Left colon (tissue), 2 donors: ENCODE measurements at places on chromosomes 12 and 14. TPM values are rescaled to one million over a fixed set of nuclear protein-coding genes. Genes with fewer than 3 reads are reported as not detected.

DNA sequence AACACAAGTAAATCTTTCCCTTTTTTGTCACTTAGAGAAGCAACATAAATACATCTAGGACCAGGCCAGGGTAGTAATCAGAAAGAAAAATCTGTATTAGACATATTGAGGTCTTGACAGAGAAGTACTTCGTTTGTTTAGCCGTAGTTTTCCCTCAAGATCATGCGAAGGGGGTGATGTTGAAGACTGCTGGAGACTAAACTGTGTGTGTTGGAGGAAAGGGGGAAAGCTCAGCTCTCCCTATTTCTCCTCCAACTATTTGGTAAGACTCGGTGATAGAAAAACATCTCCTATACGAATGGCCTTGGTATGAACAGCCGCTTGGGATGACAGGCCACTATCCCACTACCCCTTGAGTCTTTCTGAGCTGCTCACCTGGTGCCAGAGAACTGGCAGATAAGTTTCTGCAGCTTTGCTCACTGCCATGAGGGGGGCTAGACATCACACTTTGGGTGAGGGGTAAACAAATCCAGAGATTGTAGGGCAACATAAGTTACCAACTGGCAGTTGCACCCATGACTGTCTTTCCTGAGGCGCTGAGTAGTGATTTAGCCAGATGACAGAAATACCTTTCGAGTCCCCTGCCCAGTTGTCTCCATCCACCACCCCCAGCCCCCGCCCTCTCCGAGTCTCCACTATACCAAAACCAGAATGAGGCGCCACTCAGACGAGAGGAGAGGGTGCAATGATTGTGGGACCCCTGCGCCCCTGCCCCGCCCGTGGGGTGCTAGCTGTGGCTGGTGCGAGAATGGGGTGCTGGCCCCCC, 685 bp downstream of the VAMP1 start:
- no peak for DNase-seq

DNA sequence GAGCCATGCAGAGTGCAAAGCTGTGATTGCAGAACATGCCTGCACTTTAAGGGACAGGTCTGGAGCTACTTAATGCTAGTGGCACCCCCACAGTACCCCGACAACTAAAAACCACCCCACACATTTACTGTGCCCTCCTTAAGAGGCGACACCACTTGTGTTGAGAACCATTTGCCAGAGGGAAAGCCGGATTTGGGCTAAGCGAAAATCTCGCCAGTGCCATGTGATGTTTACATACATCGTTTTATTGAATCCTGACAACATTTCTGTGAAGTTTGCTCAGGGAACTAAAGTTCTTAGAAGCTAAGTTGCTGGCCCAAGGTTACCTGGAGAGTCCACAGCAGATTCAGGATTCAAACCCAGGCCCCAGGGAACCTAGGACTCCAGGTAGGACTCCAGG, 119.0 kb upstream of the FKBP4 start:
- no peak for DNase-seq

DNA sequence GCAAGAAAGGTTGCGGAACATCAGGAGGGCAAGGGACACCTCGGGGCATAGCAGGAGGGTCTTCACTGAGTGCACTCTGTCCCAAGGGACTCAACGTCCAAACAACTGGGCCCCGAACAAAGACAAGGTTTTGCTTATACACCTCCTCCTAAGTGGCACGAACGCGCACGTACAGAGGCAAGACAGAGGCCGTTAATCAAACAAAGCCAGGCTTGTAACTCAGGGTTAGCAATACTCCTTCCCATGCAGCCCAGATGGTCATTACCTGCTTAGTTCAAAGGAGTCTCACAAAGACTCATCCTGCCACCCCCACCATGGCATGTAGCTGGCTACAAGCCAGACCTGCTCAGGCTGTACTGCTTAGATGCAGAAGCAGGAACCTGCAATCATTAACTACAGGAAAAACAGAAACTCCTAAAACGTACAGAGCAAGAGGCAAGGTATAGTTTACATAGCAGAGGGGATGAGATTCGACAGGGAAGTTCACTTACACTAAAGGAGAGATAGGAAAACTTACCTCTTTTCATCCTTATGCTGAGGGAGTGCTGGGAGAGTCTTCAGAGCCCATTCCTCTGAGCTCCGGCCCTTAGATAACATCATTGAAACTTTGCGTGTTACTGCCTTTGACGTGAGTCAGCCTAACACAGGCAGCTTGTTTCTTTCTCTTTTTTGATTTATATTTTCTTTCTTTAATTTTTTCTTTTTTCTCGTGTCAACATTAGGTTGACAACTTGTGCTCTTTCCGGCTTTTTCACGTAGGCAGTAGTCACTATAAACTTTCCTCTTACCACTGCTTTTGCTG, 1319.1 kb downstream of the TMEM121 start:
- DNase-seq: peak; percentile 92

- no peak for DNase-seq
Measured at GRCh38 chr12:2051700-2052621, 826 bp upstream of the CACNA1C start.

DNA sequence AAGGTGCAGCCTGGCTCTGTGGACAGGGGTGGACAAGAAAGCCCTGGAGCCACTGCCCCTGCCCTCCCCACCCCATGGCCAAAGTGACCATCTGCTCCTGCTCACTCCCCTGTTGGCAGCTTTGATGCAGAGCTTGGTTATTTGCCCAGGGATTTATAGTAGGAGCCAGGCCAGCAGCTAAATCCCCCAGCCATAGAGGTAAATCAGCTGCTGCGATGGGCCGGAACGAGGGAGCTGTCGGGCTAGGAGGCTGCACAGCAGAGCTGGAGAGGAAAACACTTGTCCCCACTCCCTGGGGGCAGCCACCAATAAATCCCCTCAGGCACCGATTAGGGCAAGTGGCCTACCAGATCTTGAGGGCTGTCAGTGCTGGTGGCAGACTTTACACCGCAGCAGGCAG, 26.0 kb downstream of the SMUG1 start:
- DNase-seq: no peak

DNA sequence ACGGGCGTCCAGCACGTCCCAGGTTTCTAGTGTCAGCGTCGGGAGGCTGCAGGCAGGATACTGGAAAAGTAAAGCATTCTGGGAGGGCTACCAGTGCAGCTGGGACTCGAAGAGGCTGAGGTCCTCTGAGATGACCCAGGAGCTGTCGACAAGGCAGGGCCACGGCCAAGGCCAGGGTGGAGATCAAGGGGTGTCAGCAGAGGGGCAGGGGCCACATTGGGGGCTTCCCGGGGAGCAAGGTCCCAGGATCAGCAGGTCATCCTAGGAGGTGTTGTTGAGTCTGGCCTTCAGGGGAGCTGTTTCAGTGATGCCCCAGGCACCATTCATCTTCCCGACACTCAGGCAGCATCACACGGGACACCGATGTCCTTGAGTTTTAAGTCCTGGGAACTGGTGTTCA, 377.8 kb upstream of the SFSWAP start:
- DNase-seq: no peak

GRCh38 chr12:33988197-33988805, 34.0 kb upstream of the ALG10 start:
- no peak for DNase-seq

GRCh38 chr12:88416786-88417185, 163.5 kb downstream of the KITLG start:
- DNase-seq: no peak

DNA sequence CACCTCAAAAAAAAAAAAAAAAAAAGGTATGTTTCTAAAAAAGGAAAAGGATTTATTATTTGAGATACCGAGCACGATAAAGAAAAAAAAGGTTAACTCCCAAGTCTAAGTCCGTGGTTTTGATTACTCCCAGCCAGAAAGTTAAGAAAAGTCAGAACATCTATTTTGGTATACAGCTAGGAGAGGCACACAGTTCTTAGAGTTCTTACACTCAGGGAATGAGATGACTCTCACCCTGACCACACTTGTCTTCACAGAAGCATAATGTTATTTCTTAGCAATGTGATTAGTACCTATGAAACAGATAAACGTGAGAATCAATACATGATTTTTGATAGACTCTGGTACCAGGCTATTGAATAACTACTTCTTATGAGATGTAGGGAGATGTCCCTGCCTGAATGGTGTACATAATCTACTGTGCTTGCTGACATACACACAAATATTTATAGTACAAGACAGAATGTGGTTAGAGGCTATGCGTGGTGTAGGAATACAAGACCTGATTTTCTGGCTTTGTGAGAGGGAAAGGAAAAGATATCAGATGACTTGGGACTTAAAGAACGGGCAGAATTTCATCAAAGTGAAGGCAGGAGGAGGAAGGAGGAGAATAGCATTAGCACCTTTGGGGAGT, 31.6 kb downstream of the LIMA1 start:
- no peak for DNase-seq

DNA sequence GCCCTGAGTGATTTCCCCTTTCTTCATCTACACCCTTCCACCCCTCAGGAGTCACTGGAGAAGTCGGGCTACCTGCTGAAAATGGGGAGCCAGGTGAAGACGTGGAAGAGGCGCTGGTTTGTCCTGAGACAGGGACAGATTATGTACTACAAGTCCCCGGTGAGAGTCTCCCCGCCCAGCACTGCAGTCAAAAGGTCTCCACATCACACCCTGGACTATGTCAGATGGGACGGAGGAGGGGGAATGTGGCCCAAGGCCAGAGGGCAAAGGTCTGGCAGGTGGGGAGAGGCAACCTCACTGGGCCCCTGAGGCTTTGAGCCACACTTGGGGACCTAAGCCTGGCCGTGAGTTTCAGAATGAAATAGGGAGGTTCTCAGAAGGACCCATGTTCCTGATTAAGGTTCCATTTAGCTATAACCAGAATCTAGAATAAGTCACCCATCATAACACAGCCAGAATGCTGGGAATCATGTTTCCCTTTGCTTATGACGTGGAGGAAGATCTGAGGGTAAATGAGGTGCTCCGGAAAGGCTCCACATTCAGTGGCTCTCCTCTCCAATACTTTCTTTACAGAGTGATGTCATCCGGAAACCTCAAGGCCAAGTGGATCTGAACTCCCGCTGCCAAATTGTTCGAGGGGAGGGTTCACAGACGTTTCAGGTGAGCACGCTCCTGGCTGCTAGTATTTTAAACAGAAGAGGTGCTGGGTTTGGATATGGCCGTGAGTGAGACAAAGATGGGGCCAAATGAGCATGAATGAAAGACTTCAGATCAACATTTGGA, 26.6 kb downstream of the PIGH start:
- DNase-seq: no peak

DNA sequence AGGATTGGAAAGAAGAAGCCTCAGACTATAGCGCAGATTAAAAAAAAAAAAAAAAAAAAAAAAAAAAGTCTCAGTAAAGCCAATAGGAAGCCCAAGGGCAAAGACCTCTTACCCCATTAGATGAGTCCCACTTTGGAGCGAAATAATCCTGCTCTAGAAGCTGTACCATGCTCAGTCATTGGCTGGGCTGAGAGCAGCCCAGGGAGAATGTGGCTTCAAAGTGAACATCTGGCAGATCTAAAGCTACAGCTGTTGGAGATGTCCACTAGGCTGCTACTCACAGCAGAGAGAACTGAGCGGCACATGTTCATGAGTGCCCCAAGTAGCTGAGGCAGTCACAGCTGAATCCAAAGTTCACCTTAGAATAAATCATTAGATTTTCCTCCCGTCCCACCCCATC, 560.9 kb downstream of the MED13L start:
- DNase-seq: no peak

GRCh38 chr14:63993992-63994391, 141.2 kb downstream of the SYNE2 start:
- no peak for DNase-seq

DNA sequence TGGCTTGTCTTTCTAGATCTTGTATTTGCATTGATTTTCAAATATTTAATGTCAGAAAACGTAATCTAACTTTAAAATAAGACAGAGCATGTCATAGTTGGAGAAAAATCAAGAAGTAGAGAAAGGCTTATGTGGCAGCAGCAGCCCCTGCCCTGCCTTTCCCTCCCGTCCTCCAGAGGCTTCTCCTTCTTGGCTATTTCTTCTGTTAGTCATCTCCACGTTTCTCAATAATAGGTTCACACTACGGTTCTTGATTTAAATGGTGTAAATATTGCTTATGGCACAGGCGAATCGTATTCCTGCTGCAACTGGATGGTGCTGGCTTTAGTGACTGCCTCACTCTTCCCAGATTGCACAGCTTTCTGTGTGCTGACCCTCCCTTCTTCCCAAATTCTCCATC, 42.8 kb downstream of the SLC8B1 start:
- DNase-seq: no peak

GRCh38 chr12:42372154-42372791, 46.3 kb downstream of the PPHLN1 start:
- DNase-seq: no peak

DNA sequence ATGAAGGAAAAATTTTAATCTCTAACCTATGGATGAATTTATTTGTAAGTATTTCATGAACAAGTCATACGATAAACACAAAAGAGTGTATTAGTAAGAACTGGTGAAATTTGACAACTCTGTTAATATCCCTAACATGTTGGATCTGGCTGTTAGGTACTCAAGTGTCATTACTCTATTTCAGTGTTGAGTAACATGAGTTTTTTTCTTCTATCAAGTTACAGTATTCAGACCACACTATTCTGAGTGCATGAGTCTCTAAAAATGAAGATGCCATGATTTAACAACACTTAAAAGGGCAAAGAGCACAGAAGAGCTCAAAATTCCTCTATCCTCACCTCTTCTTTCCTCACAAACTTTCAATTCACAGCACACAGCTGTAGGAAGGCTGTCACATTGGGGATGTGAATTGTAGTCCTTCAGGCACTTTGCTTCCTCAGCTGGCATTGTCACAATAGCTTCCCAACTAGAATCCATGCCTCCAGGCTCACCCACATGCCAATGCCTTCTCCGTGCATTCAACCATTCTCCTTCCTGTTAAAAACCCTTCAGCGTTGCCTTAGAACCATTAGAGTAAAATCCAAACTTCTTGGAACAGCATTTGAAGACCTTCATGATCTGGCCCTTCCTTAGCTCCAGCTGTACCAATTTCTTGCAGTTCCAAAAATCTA, 73.7 kb upstream of the DBX2 start:
- no peak for DNase-seq

DNA sequence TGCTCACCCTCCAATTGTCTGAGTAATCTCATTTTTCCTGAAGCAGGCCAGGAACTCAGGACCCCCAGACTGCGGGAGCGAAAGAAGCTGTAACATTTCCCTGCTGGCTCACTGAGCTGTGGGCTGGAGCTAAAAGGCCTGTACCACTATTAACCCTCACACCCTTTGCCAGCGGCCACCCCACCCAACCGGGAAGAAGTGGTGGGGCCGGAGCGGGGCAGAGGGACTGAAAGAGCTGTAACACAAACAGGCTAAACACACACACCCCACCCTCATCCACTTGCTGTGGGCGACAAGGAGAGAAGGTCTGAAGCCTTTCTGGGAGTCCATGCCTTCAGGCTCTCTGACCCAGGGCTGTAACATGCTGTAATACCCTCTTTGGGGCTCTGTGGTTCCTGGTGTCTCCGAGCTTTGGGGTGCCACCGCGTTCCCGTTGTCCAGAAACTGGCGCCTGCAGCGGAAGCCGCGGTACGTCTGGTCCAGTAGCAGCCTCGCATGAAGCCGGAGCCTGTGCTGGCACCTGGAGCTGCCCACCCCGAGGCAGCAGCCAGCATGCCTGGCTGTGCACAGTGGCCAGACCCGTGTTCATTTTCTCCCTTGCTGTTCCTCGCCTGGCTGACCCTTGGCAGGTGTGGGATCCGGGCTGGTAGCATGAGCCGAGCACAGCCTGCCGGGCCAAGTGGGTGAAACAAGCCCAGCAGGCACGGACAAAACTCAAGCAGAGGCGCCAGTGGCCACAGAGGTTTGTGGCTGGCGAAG, 345.5 kb upstream of the MGAT4C start:
- no peak for DNase-seq

PNP gene
- 66.9 TPM for total RNA-seq

A2M gene
- total RNA-seq: 227 TPM

TEX52 gene
- total RNA-seq: not detected

CLEC4C gene
- total RNA-seq: not detected
